ENCODE measurements at places on chromosomes 1 and 21.

GRCh38 chr1:41983451-41983850 lies 64.7 kb upstream of the HIVEP3 start:
- DNase-seq = no peak

GRCh38 chr1:27831568-27832410 lies 1.2 kb downstream of the PPP1R8 start:
- DNase-seq = no peak

GRCh38 chr1:43668956-43669355 lies 19.0 kb downstream of the KDM4A start:
- no peak for DNase-seq

DNA sequence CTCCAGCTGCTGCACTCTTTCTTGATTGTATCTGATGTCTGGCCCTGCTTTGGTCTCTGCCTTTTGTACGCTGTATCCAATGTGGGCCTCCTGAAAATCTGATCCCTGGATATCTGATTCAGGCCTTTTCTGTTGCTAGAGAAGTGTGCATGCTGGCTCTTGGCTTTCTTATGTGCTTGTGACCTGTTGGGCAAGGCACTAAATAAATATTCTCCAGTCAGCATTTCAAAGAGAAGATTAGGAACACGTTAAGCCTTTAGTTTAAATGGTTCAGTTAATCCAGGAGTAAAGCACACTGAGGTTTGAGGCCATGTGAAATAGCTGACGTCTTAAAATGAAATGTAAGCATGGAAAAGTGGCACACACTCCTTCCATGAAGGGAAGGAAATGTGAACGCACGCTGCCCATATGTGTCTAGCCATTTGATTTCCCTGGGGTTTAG lies 9.3 kb upstream of the F3 start:
- DNase-seq = no peak

DNA sequence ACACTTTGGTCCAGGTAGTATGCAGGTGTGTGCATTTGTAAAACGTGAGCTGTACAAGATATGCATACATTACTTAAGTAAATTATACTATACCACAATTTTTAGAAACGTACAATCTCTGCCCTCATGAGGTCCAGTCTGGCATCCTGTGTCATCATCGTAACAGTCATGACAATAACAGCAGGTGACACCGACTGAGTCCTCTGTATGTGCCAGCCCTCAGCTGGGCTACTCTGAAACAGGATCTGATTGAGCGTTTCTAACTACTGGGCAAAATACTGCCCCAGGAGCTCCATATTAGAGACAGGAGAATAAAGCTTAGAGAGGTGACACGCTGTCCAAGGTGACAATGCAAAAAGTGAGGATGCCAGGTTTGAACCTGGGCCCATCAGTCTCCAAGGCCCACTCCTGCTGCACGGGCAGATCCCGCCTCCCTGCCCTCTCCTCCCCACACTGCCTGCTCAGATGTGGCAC lies 47.2 kb upstream of the ECE1 start:
- DNase-seq = no peak

- peak; percentile 3 for DNase-seq
Measured at GRCh38 chr1:233518344-233518743, 95.6 kb upstream of the KCNK1 start.

DNA sequence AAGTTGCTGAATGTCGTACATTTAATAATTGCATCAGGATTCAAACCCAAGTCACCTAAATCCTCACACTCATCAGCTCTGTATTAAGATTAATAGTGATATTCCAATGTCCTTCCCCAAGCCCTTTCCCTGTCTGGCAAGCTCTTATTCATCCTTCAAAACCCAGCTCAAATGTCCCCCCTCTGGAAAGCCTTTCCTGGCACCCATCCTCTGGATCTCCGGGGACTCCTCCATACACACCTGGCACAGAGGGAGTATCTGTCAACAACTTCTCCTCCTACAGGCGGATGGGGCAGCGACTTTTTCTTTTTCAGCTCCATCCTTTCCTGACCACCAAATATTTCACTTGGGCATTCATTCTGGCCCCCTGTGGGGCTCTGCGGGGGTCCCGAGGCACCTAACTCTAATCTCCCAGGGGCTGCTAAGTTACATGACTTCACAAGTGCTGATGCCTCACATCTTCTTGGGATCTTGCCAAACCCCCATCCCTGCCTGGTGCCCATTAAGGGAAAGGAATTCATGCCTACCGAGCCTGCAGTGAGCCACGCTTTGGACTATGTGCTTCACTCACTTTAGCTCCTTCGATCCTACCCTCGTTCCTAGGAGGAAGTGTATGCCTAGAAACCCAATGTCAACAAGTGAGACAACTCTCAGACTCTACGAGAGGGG lies 15.2 kb downstream of the TINAGL1 start:
- DNase-seq = no peak

DNA sequence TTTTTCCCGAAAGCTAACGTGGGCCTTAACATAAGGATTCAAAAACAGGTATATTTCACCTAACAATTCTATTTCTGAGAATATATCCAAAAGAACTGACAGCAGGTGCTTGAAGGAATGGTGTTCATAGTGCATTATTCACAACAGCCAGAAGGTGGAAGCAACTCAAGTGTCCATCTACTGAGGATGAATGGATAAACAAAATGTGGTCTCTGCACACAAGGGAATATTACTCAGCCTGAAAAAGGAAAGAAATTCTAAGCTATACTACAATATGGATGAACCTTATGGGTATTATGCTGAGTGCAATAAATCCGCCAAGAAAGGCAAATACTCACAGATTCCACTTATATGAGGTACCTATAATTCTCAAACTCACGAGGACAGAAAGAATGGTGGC lies 6.1 kb upstream of the RIPPLY3 start:
- DNase-seq = no peak

- no peak for DNase-seq
Measured at GRCh38 chr1:53511933-53512806, 53.0 kb downstream of the DMRTB1 start.

DNA sequence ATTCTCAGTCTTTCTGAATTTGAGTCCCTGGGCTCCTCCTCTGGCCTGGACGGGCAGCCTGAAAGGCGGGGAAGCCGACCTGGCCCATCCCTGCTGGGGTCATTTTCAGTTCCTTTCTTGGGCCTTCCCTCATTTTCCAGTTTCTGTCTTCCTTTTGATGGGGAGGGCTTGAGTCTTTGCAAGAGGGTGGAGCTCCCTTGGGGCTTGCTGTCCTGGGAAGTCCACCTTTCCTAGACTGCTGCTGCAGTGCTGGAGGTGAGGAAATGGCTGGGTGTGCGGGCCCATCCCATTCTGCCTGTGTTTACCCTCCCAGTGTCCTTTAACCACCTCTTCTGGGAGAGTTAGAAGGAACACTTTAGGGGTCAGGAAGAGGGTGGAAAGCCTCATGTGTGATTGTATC lies 40.4 kb upstream of the SYNC start:
- no peak for DNase-seq

DNA sequence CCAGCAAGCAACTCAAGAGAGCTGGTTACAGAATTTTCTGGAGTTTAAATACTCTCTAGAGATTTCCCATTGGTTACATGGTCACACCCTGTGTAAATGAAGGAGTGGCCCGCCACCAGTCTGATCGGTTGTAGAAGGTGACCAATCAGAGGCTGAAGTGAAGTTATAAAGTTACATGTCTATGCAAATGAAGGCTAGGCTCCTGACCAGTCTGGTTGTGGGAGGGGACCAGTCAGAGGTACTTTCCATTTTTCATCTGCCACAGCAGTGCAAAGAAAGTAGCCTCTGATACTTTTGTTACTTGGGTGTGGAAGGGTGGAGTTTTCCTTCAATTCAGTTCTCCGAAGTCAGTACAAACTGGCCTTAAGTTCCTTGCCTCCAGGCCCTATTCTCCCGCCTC lies 273.7 kb downstream of the BARHL2 start:
- no peak for DNase-seq

DNA sequence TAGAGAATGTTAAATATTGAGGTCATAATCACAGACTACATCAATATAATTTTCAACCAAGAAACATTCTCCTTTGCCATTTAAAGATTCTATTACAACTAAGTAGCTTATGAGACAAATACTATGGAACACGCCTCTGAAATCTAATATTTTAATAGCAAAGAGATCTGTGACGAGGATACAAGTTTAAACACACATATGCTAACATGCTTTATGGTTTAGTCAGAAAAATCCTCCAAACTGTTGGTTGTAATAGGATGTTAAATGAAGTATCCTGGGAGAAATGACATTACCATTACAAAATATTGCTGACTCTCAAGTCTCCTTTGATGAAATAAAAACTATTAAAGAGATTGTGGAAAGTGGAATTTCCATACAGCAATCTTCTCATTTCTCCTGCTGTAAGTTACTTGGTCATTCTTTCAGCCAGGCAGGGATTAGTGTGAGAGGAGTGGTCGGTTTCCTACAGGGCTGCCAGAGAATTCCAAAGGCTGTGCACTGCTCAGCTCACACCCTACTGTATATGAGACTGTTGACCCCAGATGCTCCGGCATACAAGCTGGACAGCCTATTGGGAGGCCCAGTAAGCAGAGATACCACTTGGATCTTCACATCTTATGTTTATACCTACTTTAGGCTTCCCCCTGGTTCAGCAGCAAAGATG lies 26.6 kb downstream of the SCYL3 start:
- DNase-seq = no peak
